Left lung (tissue), 14 donors: ENCODE measurements at places on chromosomes 3 and 15. TPM values are rescaled to one million over a fixed set of nuclear protein-coding genes. Genes with fewer than 3 reads are reported as not detected.

- DNase-seq, result no peak
- H3K27me3 ChIP-seq, result no peaks in the 10 kb centered on the region
- no peak overlapping the region for H3K27ac ChIP-seq
- no peaks in the 10 kb centered on the region for H3K36me3 ChIP-seq
- H3K4me3 ChIP-seq, result no peak overlapping the region
These were observed 411.0 kb upstream of the TGFBR2 start for GRCh38 chr3:30195352-30195751.

- H3K36me3 ChIP-seq, result no peaks in the 10 kb centered on the region
- DNase-seq, result no peak
- H3K4me1 ChIP-seq, result no peaks in the 10 kb centered on the region
- no peak overlapping the region for H3K4me3 ChIP-seq
- H3K27me3 ChIP-seq, result no peaks in the 10 kb centered on the region
These were observed 237.8 kb downstream of the FMN1 start for GRCh38 chr15:32956711-32957110.

- no peak for DNase-seq
- no peaks in the 10 kb centered on the region for H3K36me3 ChIP-seq
- no peak overlapping the region for H3K4me3 ChIP-seq
- no peaks in the 10 kb centered on the region for H3K4me1 ChIP-seq
- no peak overlapping the region for H3K27ac ChIP-seq
- no peaks in the 10 kb centered on the region for H3K27me3 ChIP-seq
These were observed 245.1 kb downstream of the MAGI1 start for GRCh38 chr3:65793495-65794200.

- no peak overlapping the region for H3K27ac ChIP-seq
- peaks cover 29% of the 10 kb centered on the region for H3K27me3 ChIP-seq
- no peaks in the 10 kb centered on the region for H3K4me1 ChIP-seq
- no peak for DNase-seq
These were observed 149.2 kb upstream of the LINGO1 start for GRCh38 chr15:77781946-77782240.

Gene CX3CR1
- 4.6 TPM for total RNA-seq
